ENCODE measurements at places on chromosomes 3 and 15.

DNA sequence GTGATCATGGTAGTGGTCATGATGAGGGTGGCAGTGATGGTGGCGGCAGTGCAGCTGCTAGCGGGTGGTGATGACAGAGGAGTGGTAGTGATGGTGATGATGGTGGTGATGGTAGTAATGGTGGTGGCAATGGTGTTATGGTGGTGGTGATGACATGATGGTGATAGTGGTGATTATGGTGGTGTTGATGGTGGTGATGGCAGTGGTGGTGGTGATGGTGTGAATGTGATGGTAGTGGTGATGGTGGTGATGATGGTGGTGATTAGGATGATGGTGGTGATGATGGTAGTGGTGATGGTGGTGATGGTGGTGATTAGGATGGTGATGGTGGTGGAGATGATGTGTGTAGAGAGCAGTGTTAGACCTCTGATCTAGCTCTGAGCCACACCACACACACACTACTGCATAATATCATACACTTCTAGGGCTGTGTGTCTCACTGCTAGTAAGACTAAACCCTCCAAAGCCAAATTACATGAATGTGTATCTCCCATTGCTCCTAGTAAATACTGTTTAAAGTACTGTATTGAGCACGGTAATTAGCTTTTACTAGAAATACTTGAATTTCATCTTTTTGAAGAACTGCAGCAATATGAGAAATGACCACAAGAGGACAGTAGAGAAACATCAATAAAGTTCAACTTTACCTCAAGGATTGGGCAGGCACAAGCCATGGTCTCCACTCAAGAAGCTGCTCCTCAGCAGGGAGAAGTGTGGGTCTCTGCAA, 28.8 kb downstream of the TMED3 start:
- no peak for DNase-seq

DNA sequence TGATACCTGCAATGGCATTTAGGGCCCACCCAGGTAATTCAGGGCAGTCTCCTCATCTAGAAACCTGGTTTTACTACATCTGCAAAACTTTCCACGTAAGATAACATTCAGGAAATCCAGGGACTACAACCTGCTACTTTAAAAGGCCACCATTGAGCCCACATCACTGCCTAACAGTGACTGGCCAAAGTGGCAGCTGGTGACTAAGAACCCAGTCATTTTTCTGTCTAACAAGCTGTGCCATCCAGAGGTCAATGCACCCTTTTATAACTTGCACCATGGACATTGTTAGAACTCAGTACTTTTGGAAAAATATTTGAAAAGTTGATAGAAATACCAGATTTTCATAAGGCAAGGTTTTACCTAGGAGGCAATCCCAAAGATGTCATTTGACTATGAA, 492.4 kb downstream of the OTOL1 start:
- DNase-seq = no peak

GRCh38 chr3:150240891-150241290, 167.2 kb upstream of the TSC22D2 start:
- DNase-seq = no peak

GRCh38 chr3:123651449-123652341, 66.8 kb upstream of the HACD2 start:
- DNase-seq = no peak

DNA sequence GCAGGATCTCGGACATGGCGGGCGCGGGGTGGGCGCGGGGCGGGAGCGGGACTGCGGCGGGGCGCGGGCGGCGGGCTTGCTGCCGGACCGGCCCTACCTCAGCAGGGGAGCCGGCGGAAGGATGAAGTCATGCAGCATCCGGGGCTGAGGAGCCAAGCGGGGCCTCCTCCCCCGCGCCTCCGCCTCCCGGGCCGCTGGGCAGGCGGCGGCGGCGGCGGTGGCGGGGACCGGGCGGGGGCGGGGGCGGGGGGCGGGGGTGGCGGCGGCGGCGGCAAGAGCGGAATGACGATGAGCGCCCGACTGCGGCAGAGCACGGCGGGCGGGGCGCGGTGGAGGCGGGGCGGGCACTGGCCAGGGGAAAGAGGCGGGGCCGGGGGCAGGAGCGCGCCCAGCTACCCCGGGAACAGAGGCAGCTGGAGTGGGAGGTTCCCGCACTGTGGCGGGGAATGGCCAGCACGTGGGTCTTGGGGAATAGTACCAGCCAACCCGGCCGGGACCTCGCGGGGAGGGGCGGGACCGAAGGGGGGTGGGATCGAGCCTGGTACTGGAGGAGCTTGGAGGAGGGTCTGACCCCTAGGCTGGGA, at the start of gene CAMK2N2:
Gene CAMK2N2, minus strand, starts transcription at position 284 of the 584 bp plus-strand sequence. Its CDS starts 268 bp downstream, at position 16.
- DNase-seq = peak; percentile 35

- DNase-seq = no peak
Measured at GRCh38 chr15:76289582-76289981, 21.7 kb downstream of the ETFA start.

DNA sequence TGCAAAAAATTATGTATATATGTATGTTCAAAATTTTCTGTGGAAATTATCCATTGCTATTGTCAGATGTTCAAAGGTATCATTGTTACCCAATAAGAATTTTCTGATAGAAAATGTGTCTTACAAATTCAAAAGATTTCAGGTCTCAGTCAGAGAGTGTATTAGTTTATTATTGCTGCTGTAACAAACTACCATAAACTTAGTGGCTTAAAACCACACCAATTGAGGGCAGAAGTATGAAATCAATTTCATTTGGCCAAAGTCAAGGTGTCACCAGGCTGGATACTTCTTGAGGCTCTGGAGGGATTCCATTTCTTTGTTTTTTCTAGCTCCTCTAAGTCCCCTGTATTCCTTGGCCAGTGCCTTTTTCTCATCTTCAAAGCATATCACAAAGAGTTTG, 914.4 kb upstream of the ROBO1 start:
- no peak for DNase-seq

- no peak for DNase-seq
Measured at GRCh38 chr15:38285456-38285855, 32.8 kb downstream of the SPRED1 start.

DNA sequence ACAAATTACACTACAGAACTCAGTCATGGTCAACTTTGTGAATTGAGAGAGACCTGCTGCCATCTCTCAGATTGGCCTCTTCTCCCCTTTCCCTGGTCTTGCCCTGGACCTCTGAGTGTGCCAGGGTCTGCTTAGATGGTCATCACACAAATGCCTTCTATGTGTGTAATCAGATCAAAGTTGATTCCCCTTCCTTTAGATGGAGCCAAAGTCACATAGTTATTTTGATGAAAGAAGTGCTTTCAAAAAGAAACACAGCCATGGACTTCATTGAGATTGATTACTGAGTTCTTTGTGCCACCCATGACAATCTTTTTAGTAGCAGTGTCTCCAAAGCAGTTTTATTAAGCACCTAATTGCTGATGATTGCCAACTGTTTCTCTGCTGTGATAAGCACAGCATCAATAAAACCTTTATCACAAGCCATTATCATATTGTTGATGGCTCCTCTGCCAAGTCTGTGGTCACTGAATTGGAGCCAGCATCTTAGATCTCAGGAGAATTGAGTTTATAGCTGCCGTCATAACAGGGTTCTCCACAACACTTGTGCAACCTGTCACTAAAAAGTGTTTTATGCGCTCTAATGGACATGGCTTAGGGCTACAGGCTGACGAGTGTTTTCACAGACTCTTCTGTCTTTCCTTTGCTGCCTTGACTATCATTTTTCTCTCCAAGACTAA, 149.7 kb upstream of the NUDT16 start:
- no peak for DNase-seq

DNA sequence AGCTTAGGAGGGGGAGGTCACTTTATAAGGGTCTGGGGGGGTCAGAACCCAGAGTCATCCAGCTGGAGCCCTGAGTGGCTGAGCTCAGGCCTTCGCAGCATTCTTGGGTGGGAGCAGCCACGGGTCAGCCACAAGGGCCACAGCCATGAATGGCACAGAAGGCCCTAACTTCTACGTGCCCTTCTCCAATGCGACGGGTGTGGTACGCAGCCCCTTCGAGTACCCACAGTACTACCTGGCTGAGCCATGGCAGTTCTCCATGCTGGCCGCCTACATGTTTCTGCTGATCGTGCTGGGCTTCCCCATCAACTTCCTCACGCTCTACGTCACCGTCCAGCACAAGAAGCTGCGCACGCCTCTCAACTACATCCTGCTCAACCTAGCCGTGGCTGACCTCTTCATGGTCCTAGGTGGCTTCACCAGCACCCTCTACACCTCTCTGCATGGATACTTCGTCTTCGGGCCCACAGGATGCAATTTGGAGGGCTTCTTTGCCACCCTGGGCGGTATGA, at the start of gene RHO:
Gene RHO, plus strand, starts transcription at position 51 of the 512 bp plus-strand sequence. Its CDS starts 95 bp downstream, at position 146.
- no peak for DNase-seq

DNA sequence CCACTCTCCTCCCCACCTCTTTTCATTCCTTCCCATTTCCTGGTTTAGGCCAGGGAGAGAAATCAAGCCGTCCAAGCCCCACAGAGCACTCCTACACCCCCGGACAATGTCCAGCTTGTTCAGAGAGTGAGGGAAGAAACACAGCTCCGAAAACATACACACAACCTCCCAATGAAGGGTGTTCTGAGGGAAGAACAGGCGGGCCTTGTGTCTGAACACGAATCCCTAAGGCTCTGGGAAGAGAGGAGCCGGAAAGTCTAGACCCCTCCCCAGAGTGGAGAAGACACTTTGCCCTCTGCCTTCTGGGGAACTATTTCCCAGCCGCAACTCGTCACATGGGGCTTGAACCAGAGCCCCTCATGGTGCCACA, 30.5 kb downstream of the ACAN start:
- DNase-seq = no peak

GRCh38 chr3:118548434-118548833, 486.2 kb downstream of the IGSF11 start:
- no peak for DNase-seq

- no peak for DNase-seq
Measured at GRCh38 chr15:88663141-88663621, 24.4 kb downstream of the ISG20 start.

DNA sequence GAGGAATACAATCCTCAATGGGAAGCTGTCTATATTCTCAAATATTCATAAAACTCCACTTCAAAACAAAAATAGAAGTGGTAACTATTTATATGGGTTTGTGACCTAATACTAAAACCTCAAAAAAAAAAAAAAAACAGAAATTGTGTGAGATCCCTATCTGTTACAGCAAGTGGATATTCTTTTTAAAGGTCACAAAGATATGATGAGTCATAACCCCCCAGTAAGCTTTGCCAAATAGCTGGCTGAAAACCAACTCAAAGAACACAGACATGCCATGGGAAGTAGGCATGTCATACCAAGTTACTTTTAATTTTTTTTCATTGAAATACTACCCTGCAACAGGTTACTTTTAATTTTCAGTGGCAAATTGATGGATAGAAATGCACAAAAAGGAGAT, 62.5 kb downstream of the CBLB start:
- DNase-seq = no peak

GRCh38 chr3:59411186-59411585, 361.4 kb upstream of the CFAP20DC start:
- no peak for DNase-seq

DNA sequence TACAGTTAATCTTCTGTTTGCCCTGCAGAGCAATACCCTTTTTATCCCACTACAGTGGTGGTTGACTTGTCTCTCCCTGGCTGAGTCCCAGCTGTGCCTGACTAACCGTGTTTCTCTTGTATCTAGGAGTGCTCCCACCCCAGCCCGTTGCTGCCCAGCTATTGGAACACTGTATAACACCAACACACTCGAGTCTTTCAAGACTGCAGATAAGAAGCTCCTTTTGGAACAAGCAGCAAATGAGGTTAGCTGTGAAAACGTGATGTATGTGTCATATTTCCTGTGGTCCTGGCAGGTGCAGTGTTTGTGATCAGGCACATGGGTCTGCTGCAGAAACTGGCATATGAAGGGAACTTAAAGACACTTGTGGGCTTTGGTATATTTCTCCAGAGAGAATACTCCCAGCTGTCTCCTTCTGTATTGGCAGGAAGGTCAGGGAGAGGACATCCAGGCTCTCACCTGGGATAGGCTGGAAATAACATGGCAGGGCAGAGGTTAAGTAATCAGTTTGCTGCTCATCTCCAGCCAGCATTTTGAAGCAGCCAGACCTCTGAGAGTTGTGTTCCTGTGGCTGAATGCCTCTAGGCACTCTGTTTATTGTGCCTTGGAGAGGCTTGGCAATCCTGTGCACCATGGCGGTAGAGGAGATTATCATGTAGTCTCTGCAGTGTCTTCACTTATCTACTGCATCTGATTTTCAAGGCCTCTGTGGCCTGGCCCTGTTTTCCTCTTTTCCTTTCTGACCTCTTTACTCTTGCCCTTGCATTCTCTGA, 34.8 kb downstream of the ATG7 start:
- DNase-seq = no peak

DNA sequence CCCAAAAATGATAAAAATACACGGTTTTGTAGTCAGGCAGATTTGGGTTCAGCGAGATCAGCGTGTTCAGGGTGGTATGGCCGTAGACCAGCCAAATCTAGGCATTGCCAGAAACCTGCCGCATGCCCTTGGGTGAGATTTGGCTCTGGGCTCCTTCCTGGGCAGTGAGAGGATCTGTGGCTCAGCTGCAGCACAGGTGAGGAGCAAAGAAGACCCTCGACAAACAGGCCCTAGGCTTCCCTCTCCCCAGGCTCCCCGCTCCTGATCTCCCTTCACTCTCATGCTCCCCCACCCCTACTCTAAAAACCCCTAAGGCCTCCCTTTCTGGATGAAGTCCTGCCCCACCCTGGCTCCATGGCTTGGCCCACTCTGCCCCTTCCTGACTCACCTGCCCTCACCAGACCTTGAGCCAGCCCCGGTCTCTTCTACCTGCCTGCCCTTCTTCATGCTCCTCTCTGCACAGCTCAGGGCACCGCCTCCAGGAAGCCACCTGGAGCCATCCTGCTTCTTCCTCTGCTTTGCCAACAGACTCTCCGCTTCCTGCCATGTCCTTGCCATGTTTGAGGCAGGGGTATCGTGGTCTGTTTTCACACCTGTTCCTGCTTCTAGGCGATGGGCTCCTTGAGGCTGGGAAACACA, 88.1 kb downstream of the CORO2B start:
- no peak for DNase-seq

- no peak for DNase-seq
Measured at GRCh38 chr3:194031867-194032635, 103.9 kb upstream of the HES1 start.

DNA sequence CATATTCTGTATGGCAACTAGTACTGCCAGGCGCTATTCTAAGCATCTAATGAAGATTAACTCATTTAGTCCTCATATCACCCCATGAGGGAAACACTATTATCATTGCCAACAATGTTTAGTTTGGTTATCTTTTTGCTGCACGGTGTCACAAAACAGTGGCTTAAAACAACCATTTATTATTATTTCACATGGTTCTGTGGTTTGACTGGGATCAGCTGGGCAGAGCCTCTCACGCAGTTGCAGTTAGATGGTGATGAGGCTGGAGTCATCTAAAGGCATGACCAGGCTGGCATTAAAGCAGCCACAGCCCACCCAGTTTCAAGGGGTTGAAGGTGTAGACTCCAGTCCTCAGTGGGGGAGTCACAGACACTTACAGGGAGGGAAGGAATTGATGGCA, 32.8 kb upstream of the RASA2 start:
- no peak for DNase-seq

DNA sequence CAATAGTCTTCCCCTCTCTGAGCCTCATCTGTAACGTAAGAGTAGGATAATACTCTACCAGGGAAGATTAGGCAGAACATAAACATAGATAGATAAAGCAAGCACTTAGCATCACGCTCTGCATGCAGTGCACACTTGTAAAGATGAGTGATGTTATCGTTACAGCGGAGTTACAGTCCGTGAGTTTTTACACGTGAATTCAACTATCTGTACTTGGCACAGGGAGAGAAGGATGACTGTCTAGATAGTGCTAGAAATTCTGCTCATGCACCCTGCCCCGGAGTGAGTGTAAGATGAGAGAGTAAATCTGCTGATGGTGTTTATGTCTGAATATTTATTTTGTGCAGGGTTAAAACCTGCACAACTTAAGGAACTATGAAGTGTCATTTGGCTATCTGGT, 35.8 kb downstream of the HAPLN3 start:
- no peak for DNase-seq

- DNase-seq = no peak
Measured at GRCh38 chr3:37124435-37124834, 49.9 kb downstream of the LRRFIP2 start.
